NCI-H1092 treated with DMSO at 0.1 percent for 48 hours (cell line): ENCODE measurements at places on chromosomes 12 and 14.

GRCh38 chr12:19998961-19999804 is 369.2 kb upstream of the PDE3A start:
- DNase-seq, result no peak

DNA sequence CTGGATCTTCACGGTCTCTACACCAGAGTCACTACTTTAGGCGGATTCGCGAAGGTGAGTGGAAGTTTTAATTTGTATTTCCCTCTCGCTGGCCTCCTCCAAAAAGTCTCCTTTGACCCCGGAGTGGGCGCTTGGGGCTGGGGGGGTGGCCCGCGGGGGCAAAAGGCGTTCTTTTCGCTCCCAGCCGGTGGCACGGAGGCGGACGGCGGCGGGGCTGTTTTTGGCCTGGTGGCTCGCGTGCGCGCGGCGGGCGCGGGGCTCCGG is 510 bp downstream of the ARID2 start:
- DNase-seq, result no peak

- no peak for DNase-seq
Observed at GRCh38 chr12:45918818-45919217, 71.6 kb downstream of the SCAF11 start.

GRCh38 chr12:53980802-53981496 is 4.0 kb upstream of the HOXC10 start:
- no peak for DNase-seq
